ENCODE measurements at places on chromosomes 13 and 19.

GRCh38 chr13:80239571-80240255 lies 101.2 kb downstream of the SPRY2 start:
- no peak for DNase-seq

- DNase-seq, result no peak
Measured at GRCh38 chr19:56071151-56071550, 49.9 kb downstream of the ZNF787 start.

GRCh38 chr13:65971541-65971940 lies 1258.6 kb downstream of the PCDH9 start:
- DNase-seq, result no peak

GRCh38 chr13:95146486-95146885 lies 154.8 kb downstream of the ABCC4 start:
- no peak for DNase-seq

- DNase-seq, result no peak
Measured at GRCh38 chr19:49939721-49940481, 10.6 kb upstream of the NUP62 start.

GRCh38 chr13:66138172-66138811 lies 1091.8 kb downstream of the PCDH9 start:
- DNase-seq, result no peak

- no peak for DNase-seq
Measured at GRCh38 chr13:28251466-28251865, 113.1 kb downstream of the PAN3 start.

GRCh38 chr19:39740395-39740794 lies 2.6 kb upstream of the CLC start:
- no peak for DNase-seq

- DNase-seq, result no peak
Measured at GRCh38 chr13:67083519-67083918, 146.6 kb downstream of the PCDH9 start.

- no peak for DNase-seq
Measured at GRCh38 chr19:47518139-47518538, 3.3 kb upstream of the NAPA start.

GRCh38 chr13:19289180-19289579 lies 107.6 kb upstream of the TUBA3C start:
- no peak for DNase-seq

GRCh38 chr13:41820581-41821237 lies 140.2 kb downstream of the VWA8 start:
- no peak for DNase-seq

GRCh38 chr13:27981006-27981708 lies 7.3 kb downstream of the URAD start:
- no peak for DNase-seq

- peak; percentile 60 for DNase-seq
Measured at GRCh38 chr19:2337329-2337707, 8.8 kb downstream of the SPPL2B start.

DNA sequence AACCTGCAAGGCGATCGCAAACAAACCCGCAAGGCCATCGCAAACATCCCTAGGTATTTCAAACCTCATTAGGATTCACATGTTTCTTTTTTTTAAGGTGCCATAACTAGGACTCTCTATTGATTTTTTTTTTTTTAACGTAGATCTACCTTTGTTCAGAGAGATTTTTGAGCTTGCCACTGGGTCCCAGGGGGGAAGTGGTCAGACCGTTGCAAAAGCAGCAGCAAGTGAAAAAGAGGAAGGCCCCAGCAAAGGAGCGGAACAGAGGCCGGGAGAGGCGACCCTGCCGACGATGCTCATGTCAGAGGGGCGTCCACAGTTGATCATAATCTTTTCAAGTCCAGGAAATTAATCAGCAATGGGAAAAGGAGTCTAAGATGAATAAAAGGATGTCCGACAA lies 32.7 kb upstream of the FLT1 start:
- no peak for DNase-seq
